Transverse colon (tissue), 4 donors: ENCODE measurements at places on chromosomes 1 and 21. TPM values are rescaled to one million over a fixed set of nuclear protein-coding genes. Genes with fewer than 3 reads are reported as not detected.

RAB42 gene
- total RNA-seq: 5.3 TPM

GCSAML gene
- total RNA-seq: 0.32 TPM

TNFRSF25 gene
- total RNA-seq: 38.9 TPM

NPHS2 gene
- total RNA-seq: not detected

TSSK3 gene
- total RNA-seq: not detected

OR2L2 gene
- not detected for total RNA-seq

PLD5 gene
- total RNA-seq: not detected

TNFSF4 gene
- total RNA-seq: 1.4 TPM

- DNase-seq: no peak
These were observed 46.3 kb downstream of the XCL2 start for GRCh38 chr1:168497376-168497950.

GRCh38 chr1:212368073-212368484 lies 46.6 kb downstream of the PACC1 start:
- peak; percentile 50 for DNase-seq

DNA sequence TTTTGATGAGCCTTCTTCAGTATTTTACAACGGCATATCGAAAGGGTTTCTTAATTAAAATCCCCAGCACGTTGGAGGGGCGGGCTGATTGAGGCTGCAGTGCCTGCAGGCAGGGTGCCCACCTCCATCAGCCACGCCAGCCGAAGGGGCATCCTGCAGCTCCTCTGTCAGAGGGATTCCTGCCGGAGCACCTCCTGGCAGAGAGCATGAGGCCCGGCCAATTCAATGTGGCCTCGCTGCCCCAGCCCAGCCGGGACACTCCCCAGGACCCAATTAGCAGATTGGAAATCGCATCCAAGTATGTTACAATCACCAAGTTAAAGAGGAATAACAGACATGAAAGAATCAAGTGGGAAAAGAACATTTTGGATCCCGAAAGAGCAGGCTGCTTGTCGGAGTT lies 216.6 kb downstream of the ST6GALNAC3 start:
- no peak for DNase-seq

DNA sequence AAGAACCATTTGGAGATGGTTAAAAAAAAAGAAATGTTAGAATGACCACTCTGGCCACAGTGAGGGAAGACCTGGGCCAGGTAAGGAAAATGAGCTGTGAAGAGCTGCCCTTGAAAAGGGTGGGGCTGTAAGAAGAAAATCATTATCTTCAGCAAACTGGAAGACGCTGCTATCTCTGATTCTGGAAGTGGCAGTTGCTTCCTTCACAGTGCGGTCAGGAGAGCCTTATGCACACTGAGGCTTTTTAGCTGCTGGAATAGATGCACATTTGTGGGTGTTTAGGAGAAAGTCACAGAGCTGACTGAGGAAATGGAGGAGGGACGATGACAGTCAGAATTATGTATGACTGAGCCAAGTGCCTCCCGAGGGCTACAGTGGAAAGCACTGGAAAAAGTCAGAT lies 91.6 kb downstream of the TBX19 start:
- DNase-seq: no peak

DNA sequence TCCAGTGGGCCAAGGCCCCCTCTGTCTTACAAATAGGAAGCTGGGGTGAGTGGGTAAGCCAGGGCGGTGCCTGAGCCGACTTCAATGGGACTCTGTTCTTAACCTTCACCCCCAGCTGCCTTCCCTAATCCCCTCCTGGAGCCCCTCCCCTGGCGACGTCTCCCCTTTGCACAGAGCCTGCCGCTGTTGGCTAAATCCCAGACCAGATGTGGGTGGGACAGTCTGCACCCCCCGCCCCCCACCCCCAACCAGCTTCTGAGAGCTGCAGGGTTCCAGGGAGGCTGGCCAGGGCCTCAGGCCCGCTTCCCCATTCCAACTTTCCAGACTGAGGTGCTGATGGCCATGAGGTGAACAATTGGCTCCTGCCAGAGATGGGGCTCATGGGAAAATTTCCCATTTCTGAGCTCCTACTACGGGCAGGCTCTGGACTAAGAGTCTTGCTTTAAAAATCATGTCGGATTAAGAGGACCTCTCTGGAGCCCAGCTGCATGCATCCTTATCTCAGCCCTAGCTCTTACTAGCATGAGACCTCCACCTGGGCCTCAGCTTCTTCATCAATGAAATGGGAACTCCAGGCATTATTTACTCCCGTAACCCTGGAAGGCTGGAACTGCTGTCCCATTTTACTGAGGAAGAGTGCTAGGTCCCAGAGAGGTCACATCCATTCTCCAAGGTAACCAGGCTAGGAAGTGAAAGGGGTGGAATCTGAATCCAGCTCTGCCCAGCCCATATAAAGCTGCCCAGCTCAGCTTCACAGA lies 6.4 kb downstream of the COL8A2 start:
- DNase-seq: no peak

GRCh38 chr1:198932351-198932991 lies 293.6 kb downstream of the PTPRC start:
- no peak for DNase-seq

DNA sequence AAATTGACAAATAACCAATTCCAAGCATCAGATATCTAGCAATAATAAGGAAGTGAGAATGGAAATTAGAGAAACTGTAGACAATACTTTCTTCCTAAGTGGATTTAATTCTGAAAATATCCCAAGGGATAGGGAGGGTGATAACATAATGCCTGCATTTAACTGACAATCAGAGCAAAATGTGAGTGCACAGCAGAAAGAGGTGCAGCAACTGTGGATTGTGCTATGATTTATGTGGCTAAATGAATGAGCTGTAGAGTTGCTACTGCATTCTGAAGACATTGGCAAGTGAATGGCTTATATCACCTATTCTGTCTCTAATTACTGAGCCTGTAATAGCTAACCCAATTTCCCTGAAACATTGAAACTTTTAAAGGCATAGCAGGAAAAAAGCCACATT lies 39.0 kb downstream of the OLFM3 start:
- DNase-seq: no peak

DNA sequence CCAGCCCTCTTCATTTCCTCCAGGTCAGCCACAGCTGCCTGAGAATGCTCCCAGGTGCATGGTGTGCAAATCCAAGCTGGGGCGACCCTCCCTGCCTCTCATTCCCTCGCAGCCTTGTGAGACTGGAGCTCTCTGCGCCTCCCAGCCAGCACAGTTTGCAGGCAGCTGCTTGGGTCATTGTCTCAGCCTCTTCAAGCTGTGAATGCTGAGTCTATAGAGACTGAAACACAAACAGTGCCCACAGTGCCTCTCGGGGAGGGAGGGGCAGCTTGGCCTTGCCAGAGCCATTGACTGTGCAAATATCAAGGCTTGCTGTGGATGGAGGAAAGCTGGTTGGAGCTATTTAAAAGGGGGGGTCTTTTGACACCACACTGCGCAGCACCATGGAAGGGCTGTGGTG lies 10.6 kb downstream of the PLXNA2 start:
- DNase-seq: peak; percentile 60

- peak; percentile 30 for DNase-seq
These were observed at the start of gene SLAMF1 for GRCh38 chr1:160646711-160647328. Gene SLAMF1, minus strand, starts transcription at chr1:160647044. Its CDS starts 99 bp downstream, at chr1:160646945.

DNA sequence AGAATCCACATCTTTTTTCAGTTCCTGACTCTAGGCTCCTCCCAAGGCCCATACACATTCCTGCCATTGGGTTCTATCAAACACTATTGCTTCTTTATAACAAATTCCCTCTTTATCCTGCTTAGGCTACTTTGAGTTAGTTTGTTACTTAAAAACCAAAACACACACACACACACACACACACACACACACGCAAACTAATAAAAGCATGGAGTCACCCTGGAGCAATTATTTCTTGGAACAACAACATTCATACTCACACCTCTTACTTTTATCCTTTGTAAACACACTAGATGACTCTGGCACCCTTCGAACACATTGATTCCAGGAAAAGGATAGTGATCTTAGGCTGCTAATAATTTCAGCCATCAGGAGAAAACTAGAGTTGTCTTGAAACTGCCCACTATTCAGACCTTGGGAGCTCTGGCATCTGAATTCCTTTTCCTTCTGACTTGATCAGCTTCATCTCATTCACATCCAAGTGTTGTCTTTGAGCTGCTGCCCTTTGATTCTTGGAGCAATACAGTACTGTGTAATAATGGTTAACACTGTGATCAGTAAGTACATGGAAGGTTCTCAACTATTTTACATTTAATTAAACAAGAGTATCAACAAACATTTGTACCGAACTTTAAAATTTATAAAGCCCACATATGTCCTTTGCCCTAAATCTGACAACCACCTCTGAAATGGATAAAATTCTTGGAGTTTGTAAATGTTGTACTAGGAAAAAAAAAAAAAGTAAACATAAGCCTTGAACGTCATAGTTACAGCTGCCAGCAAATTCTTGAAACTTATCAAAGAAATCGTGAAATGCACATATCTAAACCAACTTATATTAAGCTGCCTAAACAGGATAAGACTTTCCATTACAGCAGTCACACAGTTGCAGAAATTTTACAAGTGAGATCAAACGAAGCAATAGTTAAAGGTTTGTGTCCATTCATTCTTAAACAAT lies 2.8 kb upstream of the SEC22B start:
- DNase-seq: no peak

- no peak for DNase-seq
These were observed 923.1 kb upstream of the TMPRSS15 start for GRCh38 chr21:19326531-19327319.

DNA sequence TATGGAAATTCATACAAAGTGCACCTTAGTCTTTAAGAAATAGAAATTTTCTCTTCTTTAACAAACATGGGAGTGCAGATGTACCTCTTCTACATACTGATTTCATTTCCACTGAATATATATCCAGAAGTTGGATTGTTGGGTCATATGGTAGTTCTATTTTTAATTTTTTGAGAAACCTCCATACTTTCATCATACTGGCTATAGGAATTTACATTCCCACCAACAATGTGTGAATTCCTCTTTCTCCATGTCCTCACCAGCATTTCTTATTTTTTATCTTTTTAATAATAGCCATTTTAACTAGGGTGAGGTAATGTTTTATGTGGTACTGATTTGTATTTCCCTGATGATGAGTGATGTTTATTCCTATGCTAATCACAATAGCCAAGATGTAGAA lies 87.5 kb downstream of the RGS2 start:
- DNase-seq: no peak

DNA sequence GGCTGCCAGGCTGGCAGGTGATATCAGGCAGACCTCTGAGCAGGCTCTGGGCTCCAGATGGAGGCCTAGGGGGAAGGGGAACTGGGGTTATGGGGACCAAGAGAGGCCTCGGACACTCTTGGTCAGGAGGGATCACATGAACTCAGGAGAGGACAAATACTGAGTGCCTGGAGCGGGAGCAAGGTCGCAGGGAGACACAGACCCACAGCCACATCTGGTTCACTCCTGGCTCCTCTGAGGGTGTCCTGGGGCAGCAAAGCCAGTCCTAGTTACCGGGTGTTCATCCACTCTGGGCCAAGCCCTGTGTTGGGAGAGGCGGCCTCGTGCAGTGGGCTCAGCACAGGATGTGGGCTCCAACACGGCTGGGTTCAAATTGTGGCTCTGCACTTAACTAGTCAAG lies 239.0 kb downstream of the PTPRU start:
- DNase-seq: no peak

GRCh38 chr1:116287341-116288200 lies 85.5 kb upstream of the ATP1A1 start:
- no peak for DNase-seq

DNA sequence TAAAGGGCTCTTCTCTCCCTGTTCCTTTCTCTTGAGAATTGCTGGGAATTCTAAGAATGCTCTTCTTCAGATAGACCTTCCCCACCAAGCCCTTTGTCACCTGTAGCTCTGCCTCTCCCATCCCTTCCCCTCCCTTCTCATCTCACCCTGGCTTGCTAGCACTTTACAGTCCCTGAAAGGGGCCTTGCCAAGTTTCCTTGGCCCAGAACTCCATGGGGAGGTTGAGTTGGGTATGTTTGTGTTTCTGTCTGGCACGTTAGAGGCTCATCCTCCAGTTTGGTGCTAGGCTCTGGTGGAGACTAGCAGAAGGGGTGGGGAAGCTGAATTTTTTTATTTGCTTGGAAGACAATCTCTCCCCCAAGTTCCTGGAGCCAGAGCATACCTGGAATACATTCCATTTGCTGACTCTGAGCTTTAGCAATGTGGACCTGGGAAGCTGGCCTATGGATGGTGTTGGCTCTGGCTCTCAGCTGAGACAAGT lies 4.9 kb downstream of the CGN start:
- no peak for DNase-seq

- DNase-seq: no peak
These were observed 25.9 kb downstream of the TSPAN2 start for GRCh38 chr1:115063228-115063901.

GRCh38 chr1:224804220-224804619 lies 125.3 kb upstream of the DNAH14 start:
- no peak for DNase-seq

DNA sequence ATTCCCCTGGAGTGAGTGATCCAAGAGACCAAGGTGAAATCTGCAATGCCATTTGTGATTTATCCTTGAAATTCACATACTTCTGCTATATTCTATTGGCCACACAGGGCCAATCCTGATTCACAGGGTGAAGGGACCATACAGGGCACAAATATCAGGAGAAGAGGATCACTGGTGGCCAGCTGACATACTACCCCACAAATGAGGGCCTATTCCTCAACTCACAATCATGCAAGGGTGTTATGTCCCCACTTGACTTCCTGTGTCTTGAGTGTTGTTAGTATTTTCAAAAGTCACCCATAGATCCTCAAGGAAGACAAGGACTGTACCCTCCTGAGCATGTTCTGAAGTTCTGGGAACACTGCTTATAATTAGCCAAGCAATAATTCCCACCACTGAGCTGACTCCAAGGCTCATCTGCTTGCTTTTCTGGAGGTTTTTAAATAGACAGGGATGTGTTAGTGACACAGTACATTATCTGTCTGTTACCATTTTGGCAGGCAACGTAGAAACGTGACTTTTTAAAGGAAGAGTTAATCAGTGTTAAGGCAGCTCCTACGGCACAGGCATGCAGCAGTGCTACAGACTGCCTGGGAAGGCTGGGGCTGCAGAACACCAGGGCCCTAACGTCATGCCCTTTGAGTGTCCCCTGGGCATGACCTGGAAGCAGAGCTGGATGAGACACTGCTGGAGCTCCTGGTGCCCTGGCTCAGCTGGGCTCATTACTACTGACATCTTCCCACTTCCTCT lies 137.4 kb downstream of the FAM78B start:
- no peak for DNase-seq

- DNase-seq: peak; percentile 52
These were observed 16.3 kb upstream of the H3-3A start for GRCh38 chr1:226046240-226046639.

DNA sequence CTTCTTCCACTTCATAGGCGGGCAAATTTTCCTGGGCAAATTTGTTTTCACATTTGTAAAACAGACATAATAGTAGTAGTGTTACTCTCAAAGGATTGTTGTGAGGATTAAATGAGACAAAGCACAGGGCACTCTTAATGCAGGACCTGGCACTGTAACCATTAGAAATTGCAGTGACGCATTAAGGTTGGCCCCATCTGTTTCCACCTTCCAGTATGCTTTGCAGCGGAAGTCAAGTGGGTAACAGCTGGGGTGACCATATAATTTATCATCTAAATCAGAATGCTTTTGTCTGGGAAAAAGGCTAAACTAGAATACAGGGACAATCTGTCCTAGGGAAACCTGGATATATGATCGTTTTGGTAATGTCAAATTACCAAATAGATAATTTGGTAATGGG lies 132.5 kb upstream of the CACHD1 start:
- DNase-seq: no peak

GRCh38 chr1:54559771-54560231 lies 11.8 kb downstream of the ACOT11 start:
- DNase-seq: no peak

GRCh38 chr1:194078765-194079164 lies 892.4 kb upstream of the B3GALT2 start:
- no peak for DNase-seq

- no peak for DNase-seq
These were observed 3.1 kb upstream of the CD1A start for GRCh38 chr1:158251163-158251562.
